ENCODE measurements at places on chromosomes 6 and 20.

DNA sequence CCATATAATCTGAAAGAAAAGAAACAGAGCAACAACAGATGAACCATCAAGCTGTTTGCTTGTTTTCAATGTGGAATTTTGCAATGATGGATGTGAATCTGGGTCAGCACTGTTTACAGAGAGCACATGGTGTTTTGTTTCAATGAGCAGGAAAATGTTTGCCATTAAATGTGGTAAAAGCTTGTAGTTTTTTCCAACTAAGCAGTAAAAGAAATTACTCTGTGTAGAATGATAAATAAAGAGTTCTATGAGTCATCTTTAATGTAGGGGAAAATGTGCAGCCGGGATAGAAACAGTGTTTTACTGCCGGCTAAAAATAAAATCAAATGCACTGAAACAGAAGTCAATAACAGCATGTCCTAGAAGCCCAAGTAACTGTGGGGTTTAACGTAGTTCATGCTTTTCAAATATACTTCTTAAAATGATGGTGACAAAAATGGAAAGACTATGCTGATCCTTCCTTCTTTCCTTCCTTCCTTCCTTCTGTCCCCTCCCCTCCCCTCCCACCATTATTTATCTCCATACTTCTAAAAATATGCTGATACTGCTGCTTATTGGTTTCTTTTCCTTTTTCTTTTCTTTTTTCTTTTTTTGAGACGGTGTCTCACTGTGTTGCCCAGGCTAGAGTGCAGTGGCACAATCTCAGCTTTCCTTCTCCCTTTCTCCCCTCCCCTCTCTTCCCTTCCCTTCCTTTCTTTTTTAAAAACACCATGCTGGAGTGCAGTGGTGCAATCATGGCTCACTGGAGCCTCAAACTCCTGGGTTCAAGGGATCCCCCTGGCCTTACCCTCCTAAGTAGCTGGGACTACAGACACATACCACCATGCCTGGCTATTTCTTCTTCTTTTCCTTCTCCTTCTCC lies 6.3 kb upstream of the NAA20 start:
- DNase-seq: peak; percentile 75

GRCh38 chr20:10868299-10868698 lies 194.5 kb upstream of the JAG1 start:
- DNase-seq: no peak

DNA sequence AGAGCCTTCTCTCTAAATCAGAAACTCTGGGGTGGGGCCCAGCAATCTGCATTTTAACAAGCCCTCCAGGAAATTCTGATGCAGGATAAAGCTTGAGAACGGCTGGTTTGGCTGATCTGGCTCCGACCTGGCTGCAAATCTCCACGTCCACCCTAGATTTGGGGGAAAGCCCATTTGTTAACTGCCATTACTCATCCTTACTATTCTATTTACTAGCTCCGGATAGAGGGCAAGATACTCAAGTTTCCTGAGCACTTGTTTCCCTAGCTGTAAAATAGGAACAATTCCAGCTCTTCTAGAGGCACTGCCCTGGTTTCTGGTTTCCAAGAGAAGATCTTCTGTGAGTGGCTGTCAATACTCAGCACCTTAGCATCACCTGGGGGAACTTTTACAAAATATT lies 44.4 kb downstream of the DAAM2 start:
- DNase-seq: peak; percentile 14

DNA sequence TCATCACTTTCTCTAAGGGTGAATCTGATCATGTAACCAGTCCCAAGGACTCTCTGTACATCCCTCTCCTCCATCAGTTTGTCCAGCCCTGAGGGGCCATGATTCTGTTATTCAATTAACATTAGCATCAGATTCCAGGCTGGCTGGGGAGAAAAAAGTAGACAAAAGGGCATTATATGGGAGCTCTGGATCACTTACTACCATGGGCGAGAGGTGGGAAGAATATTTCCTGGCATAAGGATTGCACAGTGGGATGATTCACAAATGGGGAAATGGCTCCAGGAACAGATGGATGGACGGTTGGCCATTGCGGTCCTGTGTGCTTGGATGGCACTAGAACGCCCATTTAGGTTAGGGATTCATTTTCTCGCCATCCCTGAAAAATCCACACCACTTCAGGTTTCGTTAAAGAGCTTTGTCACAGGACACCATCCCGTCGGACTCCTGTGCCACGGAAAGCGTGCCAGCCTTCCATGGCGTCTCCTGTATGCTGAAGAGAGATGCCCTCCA lies 112.6 kb downstream of the THBS2 start:
- DNase-seq: no peak

- DNase-seq: no peak
These were observed 9.8 kb downstream of the RBM38 start for GRCh38 chr20:57400821-57401564.

GRCh38 chr6:168035098-168035660 lies 37.7 kb downstream of the KIF25 start:
- peak; percentile 53 for DNase-seq

GRCh38 chr6:167350731-167351655 lies 26.1 kb downstream of the TTLL2 start:
- DNase-seq: peak; percentile 49
